Right lobe of liver (tissue), 6 donors: ENCODE measurements at places on chromosomes 2 and 18.

DNA sequence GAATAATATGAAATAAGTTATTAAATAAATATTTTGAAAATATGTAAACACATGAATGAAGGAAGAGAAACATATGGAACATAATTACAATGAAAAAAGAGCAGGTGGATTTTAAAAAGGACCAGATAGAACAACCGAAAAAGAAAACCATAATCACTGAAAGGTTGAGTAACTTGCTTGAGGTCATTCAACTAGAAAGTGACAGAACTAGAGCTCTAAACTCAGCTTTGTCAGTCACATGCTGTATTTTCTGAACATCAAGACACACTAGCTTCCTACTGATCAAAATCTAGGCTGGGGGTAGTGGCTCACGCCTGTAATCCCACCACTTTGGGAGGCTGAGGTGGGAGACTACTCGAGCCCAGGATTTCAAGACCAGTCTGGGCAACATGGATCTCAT, 30.0 kb upstream of the ITGAV start:
- no peak for DNase-seq

DNA sequence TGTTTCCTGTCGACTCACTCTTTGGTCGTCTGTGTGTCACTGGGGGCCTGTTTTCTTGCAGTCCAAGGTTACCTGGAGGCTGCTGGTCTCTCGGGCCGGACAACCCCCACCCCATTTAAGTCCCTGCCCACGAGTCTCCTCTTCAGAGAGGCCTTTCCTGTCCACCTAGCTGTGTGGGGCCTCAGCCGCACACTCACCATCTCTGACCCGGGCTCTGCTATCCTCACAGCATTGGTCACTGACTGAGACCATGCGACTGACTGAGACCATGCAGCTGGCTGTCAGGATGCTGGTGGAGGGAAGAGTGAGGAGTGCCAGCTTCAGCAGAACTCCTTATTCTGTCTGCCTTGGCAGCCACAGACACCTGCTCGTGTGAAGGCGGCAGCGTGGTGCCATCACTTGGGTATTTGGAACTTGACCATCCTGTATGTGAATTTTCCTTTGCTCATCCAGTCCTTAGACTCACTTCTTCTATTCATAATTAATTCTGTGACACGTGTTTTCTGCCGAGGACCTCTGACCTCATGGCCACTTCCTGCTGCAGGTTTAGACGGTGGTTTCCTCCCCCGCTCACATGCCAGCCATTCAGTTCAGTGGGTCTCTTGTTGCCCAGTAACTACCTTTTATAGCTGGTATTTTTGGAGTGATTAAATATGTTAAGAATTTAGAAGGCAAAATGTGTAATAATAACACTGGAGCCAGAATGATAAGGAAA, 47.5 kb upstream of the ASB1 start:
- no peak for DNase-seq

- DNase-seq = peak; percentile 83
These were observed 6.6 kb upstream of the CYP27C1 start for GRCh38 chr2:127226520-127227263.

GRCh38 chr2:1803217-1804110, 59.1 kb upstream of the PXDN start:
- DNase-seq = no peak

GRCh38 chr2:164538240-164538866, 82.9 kb downstream of the GRB14 start:
- DNase-seq = no peak

GRCh38 chr2:101961338-101962191, 30.2 kb upstream of the IL1R2 start:
- DNase-seq = peak; percentile 97
